ENCODE measurements at places on chromosomes 6 and 20.

- no peak for DNase-seq
Observed at GRCh38 chr20:33313686-33314314, 30.8 kb downstream of the BPIFB1 start.

- no peak for DNase-seq
Observed at GRCh38 chr6:94376876-94377275, 957.5 kb upstream of the EPHA7 start.

DNA sequence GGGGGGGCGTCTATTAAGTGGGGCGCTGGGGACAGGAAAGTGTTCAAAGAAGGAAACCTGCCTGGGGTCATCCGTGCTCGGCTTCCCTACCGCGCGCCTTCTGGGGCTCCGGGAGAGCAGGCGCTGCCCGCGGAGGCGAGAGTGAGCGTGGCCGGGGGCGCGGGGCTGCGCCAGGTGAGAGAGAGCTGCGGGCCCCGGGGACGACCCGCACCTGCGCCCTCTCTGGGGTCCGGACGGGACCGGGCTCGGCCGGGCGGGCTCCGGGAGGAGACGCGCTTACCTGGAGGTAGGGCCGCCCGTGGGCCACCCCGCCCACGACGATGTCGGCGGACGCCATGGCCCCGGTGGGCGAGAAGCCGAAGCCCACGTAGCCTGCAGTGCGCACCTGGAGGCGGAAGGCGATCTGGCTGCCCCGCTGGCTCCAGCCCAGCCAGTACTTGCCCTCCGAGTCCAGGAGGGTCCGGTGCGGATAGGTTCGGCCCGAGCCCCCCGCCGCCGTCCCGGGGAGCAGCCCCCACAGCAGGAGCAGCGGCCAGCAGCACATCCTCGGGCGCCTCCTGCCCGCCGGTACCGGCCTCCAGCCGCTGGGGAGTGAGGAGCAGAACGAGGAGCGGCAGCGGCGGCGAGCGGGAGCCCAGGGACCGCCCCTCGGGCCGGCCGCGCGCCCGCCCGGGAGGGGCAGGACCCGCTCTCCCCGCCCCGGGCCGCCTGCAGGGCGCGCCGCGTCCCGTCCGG, at the start of gene MOXD1:
TSS of gene MOXD1 (minus strand) at position 593 of the 735 bp plus-strand sequence. CDS start at position 544, 49 bp downstream.
- DNase-seq, result peak; percentile 75

GRCh38 chr6:3334555-3334954, 75.8 kb downstream of the PSMG4 start:
- no peak for DNase-seq

- DNase-seq, result no peak
Observed at GRCh38 chr6:10831609-10832008, 6.7 kb downstream of the MAK start.

DNA sequence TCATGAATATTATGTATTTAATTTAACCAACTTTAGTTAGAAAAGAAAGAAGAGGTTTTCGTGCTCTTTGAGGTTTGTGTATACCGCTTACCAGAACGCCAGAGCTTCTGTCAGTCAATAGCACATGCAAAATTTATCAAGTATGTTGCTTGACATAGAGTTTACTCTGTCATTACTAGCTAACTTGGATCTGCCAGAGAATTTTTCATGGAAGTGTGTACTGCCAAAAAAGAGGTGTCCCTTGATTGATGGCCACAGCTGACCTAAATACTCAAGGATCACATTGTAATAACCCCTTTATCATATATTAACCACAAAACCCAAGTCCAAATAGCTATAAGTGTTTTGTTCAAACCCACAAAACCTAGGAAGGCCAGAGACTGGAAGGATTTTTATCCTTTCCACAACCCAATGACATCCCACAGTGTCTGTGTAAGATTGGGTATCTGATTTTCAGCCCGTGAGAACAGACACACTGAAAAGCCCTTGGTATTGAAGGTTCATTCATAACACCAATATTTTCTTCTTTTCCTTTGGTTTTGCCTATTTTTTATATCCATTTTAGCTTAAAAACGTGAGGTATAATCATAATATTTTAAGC, 194.0 kb upstream of the EYA4 start:
- DNase-seq, result no peak

- DNase-seq, result no peak
Observed at GRCh38 chr6:93515736-93516135, 96.4 kb upstream of the EPHA7 start.

GRCh38 chr20:9110365-9110764, 41.5 kb downstream of the PLCB4 start:
- DNase-seq, result no peak

GRCh38 chr20:38724626-38725147, 401 bp downstream of the SLC32A1 start:
- DNase-seq, result no peak

GRCh38 chr6:75489025-75489424, 4.6 kb downstream of the FILIP1 start:
- DNase-seq, result no peak

GRCh38 chr6:54173089-54173488, 61.8 kb downstream of the MLIP start:
- no peak for DNase-seq

DNA sequence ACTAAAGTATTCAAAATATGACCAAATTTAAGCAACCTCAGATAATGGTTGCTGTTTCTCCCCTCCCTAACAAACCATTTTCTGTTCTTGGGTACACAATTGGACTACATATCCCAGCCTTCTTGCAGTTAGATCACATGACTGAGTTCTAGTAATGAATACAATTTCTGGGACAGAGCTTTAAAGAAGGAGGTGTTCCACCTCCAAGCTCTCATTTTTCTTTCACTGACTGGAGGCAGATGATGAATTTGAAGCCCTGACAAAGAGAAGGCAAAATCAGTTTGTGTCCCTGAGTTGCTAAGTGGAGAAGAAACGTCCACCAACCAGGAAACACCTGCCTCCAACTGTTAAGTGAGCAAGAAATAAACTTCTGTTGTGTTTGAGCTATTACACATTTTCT, 117.2 kb downstream of the LCA5 start:
- no peak for DNase-seq

GRCh38 chr6:15879371-15880261, 216.8 kb upstream of the DTNBP1 start:
- DNase-seq, result peak; percentile 71

DNA sequence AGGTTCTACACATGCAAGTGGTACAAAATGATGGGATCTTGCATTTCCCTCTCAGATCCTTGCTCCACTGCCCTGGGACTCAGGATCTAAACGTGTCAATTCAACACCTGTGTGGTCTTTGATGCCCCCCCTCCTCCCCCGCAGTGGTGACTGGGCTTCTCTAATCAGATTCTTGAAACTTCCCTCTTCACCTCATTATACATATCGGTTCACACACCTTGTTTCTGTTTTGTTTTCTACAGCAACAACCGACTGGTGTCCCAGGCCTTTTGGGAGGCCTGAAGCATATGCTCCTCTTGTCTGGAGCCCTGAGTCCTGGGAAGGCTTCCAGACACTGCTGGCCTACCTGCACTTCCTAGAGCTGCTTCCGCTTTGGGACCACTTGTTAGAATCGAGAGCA, 20.0 kb downstream of the SAMD3 start:
- DNase-seq, result no peak

- DNase-seq, result no peak
Observed at GRCh38 chr20:63232235-63233060, 3.3 kb upstream of the BIRC7 start.

- DNase-seq, result no peak
Observed at GRCh38 chr6:41778895-41779294, 805 bp downstream of the FRS3 start.

- DNase-seq, result no peak
Observed at GRCh38 chr6:136846046-136846445, 23.7 kb downstream of the PEX7 start.

GRCh38 chr20:23049201-23050075, at the start of gene THBD:
TSS of gene THBD (minus strand) at chr20:23049672. CDS start at chr20:23049504, 168 bp downstream.
- peak; percentile 88 for DNase-seq

- no peak for DNase-seq
Observed at GRCh38 chr6:129643968-129644367, 66.0 kb downstream of the ARHGAP18 start.

GRCh38 chr6:162973980-162974379, 246.2 kb downstream of the PACRG start:
- no peak for DNase-seq

DNA sequence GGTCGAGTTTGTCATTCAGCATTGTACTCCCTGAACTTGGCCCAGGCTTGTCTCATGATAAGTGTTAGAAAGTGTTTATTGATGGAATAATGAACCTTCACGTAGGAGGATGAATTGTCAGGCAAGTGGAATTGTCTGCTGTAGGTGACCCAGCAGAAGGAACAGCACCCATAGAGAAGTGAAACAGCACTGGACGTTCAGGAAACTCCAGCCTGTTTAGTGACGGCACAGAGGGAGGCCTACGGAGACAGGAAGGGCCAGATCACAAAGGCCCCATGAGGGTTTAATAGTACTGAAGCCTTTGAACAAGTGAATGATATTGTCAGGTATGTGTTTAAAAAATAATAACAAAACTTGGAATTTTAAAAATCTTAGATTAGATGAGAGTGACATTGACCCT, 2.9 kb downstream of the STX11 start:
- DNase-seq, result no peak

DNA sequence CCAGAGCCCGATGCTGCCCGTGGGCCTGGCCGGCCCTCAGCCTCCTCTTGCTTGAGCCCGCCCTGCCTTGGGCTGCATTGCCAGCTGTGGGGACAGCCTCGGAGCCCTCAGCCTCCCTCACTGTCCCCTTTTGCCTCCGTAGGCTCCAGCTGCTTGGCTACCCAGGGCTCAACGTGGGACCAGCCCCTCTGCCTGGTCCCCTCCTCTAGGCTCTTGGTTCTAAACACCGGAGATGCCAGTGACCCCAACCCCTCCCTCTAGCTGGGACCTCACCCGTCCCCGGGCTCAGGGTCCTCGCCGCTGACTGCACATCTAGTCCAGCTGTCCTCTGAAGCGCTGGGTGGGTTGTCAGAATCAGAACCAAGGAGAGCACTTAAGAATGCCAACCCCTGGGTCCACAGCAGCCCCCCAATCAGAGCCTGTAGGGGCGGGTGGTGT, 345.2 kb downstream of the ZFAND3 start:
- no peak for DNase-seq

DNA sequence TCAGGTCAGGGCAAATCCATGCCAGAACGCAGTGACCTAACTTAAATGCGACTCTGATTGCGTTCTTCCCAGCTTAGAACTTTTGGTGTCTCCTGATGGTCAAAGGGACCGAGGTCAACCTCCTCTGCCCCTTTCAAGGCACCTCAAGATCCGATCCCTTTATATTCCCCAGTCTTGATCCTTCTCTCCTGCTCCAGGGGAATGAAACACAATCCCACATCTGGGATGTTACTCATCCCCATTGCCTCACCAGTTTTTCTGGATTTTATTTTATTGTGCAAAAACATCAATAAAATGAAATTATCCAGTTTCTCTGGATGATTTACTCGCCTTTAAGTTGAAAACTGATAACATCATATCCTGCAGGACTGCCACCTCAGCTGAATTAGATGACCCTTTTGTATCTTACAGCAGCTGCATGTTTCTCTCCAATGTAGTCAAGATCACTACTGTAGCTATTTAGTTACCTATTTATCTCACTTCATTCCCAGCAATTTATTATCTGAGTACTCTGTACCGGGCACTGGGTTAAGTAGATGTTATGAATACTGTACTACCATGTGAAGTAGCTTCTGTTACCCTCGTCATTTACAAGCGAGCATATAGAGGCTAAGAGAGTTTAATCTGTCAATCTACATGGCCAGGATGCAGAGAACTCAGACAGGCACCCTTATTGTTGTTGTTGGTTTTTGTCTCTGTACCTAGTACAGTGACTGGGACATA, 44.0 kb downstream of the IRAK1BP1 start:
- DNase-seq, result no peak

DNA sequence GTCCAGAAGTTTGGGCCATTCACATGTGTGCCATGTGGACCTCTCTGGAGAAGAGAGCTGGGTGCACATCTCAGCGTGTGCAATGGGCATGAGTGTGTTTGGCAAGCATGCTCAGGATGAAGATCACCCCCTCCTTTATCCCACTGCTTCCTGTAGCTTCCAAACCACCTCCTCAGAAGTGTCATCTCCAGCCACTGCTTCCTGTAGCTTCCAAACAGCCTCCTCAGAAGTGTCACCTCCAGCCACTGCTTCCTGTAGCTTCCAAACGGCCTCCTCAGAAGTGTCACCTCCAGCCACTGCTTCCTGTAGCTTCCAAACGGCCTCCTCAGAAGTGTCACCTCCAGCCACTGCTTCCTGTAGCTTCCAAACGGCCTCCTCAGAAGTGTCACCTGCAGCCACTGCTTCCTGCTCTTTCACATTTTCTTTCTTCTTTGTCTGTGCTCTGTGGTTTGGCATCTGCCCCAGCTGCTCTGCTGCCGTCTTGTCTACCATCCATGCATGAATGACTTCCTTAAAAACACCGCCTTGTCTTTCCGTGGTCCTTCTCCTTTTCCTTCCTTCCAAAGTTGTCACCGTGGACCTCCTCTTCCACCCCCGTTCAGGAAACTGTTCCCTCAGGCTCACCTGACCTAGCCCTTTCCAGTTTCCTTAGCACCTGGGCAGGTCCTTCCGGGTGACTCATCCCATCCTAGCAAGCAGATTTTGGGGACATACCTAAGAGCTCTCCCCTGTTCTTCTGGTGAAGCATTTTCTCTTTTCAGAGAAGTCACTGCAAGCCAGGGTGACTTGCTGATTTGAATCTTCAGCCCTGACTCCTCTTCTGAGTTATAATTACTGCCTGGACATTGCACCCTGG, 43.5 kb upstream of the TIAM2 start:
- no peak for DNase-seq

- no peak for DNase-seq
Observed at GRCh38 chr6:55833284-55833683, 42.1 kb downstream of the BMP5 start.

DNA sequence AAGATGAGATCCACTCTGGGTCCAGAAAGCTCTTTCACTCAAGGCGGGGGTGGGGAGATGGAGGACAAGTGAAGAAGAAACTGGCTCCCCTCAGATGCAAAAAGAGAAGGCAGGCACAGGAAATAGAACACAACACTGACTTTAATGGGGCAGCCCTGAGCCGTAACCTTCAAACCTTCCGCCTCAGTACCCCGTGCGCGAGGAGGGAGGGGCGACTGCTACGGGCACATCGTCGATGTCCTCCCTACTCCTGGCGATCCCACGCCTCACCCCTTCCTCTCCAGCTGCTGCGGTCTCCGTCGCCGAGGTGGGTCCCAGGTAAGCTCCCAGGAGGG, 3.9 kb downstream of the SPEF1 start:
- DNase-seq, result no peak

DNA sequence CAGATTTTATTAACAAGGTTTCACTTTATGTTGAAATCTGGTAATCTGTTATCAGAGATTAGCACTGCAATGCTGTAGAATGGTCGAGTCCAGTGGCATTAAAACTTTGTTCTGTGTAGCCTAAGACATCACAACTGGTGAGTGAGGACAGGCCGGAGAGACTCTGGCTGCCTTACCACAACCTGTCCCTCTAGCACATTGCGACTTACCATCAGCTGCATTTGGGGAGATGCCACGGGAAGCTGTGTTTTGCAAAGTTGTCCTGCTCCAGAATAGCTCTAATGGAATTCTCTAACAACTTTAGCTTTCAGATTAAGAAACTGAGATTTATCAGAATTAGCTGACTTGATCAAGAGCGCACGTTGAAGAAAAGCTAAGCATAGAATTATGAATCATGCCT, 493.3 kb downstream of the MAFB start:
- DNase-seq, result no peak

- DNase-seq, result no peak
Observed at GRCh38 chr6:70133246-70133645, 169.6 kb downstream of the COL9A1 start.

Measured in upper lobe of right lung (tissue), 1 donor.